Stimulated activated CD8-positive, alpha-beta memory T cell treated with anti-CD3 and anti-CD28 coated beads, Interleukin-4, amount 100 ng/mL, for 4 hours (primary cell): ENCODE measurements at places on chromosomes 3 and 15.

DNA sequence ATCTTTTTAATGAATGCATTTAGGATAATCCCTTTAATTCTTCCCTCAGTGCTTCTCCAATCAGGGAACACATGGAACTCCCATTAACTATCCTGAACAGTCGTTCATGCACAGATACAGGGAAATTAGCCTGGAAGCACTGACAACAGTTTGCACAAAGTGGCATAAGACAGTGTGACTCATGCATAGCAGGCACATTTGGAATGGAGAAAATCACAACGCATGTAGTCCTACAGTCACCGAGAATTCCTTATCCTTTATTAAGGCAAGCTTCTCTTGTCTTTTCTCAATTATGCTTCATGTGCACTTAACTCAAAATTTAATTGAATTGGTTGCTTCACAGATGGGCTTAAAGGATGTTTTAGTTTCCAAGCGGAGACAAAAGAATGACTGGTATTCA lies 155.0 kb upstream of the CRBN start:
- DNase-seq = no peak

- DNase-seq = no peak
Observed at GRCh38 chr15:87758794-87759418, 497.6 kb downstream of the NTRK3 start.

GRCh38 chr3:58260261-58260731 lies 22.7 kb downstream of the ABHD6 start:
- no peak for DNase-seq

GRCh38 chr15:78634210-78635145 lies 6.5 kb downstream of the CHRNB4 start:
- no peak for DNase-seq

DNA sequence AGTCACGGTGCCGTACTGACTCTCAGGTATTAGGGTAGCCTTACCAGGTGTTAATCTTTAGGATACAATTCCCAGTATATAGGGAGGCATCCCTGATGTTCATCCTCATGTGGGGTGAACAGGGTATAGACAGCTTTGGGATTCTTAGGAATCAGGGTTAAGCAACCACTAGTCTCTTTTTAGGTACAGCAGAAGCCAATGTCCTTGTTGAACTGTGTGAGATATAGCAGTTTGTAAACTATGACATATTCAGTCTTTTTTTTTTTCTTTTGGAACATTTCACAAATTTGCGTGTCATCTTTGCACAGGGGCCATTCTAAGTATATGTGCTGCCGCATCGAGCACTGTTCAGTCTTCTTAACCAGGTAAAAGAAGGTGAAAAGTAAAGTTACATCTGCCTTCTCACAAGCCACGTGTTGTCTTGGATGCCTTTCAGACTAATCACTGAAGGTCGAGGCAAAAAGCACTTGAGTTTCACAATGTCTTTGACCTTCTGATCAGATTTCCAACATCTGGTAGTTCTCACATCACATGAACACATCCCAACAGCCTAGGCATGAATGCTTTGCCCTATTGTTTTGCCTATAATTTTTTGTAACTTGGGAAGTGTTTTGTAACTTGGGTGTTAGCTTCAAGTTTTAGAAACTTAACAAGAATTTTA lies 17.2 kb downstream of the TSEN2 start:
- no peak for DNase-seq

DNA sequence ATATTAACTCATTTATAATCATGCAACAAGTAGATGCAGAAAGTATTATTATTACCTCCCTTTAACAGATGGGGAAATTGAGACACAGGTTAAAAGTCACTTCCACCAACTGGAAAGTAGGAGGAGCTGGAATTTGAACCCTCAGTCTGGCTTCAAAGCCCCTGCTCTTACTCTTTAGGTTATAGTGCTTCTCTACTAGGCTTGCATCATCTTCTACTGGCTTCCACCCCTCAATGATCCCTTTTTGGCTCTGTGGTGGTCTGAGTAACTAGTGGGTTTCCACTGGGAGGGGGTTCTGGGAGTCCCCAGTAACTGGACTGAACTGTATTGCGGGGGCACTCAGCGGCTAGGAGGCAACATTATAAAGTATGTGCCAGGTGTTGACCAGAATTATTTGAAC lies 91.0 kb downstream of the CTNNB1 start:
- DNase-seq = no peak

GRCh38 chr3:167829071-167829470 lies 93.5 kb downstream of the SERPINI1 start:
- no peak for DNase-seq

DNA sequence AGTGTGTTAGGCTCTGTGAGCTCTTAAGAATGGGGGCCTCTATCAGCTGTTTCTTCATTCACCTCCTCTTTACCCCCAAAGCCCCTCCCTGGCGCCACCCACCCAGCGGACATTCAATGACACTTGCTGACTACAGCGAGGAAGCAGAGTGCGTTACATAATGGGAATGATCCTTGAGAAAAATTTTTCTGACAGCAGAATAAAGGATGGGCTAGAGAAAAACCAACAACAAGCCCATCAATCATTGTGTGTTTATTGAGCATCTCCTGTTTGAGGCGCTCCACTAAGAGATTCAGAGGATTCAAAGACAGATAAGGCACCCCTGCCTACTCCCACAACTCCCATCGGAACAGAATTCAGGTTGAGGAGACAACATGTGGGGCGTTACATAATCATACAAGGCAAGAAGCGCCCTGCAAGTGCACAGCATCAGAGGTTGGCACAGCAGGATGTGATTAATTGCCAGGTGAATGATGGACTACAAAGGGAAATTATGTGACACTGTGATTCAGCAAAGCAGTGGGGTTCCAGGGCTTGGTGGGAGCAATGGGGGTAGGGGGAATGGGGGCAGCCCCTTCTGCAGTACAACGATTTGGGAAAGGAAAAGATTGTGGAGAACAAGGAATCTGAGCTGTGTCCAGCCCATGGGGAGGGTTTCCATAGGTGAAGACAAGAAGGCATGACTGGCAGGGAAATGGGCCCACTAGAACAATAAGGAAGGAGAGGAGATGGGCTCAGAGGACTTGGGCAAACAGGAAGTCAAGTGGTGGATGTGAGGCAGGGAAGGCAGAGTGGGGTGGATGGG lies 141.3 kb upstream of the ATP2B2 start:
- DNase-seq = no peak

DNA sequence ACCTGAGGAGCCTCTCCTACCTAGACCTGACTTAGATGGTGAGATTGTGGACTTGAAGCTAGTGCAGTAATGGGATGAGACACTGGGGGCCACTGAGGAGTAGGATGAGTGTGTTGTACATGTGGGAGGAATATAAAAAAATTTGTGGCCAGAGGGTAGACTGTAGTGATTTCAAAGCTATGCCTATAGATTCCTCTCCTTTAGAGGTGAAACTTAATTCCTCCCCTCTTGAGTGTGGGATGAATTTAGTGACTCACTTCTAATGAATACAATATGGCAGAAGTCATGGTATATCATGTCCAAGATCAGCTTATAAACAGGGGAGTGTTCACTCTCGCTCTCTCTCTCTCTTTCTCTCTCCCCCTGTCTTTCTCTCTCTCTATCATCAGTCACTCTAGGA lies 6.7 kb downstream of the ZNF860 start:
- DNase-seq = no peak

- no peak for DNase-seq
Observed at GRCh38 chr3:161420746-161421145, 49.4 kb upstream of the SPTSSB start.

DNA sequence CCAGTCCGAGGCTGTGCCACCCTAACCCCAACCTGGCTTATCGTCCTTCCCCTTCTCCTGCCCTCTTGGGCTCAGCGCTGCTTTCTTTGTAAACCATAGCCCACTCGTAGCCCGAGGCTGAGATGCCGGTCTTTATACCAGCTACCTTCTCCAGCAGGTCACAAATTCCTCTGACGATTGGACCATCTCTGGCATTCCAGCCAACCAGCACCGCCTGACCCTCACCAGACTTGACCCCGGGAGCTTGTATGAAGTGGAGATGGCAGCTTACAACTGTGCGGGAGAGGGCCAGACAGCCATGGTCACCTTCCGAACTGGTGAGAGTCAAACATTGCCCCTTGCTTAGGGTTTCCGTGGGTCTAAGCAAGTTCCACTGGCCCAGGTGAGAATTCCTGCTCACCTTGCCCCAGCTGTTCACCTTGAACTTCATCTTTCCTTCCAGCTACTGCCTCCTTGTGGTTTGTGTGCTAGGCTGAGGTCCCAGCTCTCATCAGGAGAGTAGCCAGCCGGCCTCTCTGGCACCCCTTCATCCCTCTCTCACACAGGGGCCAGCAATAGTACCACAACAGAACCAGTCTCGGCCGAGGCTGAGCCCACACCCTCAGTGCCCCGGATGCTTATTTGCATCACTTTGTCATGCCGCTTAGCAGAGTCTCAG lies 66.7 kb downstream of the BOC start:
- no peak for DNase-seq

- no peak for DNase-seq
Observed at GRCh38 chr3:157104928-157105652, 54.9 kb downstream of the CCNL1 start.

DNA sequence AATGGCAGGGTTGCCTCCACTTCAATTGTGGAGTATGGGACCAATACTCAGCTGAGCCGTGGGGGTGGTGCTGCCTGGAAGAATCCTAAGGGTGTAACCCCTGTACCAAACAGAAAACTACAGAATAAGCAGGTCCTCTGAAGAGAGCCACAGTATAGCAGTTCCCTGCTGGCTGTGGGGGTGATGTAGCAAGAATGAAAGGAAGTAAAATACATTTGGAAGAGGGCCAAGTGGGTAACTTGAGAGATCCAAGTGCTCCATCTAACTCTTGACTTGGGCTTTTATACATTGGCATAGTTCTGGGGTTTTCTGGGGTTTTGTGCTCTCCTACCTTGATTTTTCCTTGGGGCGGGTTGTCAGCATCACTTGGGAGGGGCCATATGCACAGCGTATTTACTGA lies 341.4 kb downstream of the OTOL1 start:
- DNase-seq = no peak

DNA sequence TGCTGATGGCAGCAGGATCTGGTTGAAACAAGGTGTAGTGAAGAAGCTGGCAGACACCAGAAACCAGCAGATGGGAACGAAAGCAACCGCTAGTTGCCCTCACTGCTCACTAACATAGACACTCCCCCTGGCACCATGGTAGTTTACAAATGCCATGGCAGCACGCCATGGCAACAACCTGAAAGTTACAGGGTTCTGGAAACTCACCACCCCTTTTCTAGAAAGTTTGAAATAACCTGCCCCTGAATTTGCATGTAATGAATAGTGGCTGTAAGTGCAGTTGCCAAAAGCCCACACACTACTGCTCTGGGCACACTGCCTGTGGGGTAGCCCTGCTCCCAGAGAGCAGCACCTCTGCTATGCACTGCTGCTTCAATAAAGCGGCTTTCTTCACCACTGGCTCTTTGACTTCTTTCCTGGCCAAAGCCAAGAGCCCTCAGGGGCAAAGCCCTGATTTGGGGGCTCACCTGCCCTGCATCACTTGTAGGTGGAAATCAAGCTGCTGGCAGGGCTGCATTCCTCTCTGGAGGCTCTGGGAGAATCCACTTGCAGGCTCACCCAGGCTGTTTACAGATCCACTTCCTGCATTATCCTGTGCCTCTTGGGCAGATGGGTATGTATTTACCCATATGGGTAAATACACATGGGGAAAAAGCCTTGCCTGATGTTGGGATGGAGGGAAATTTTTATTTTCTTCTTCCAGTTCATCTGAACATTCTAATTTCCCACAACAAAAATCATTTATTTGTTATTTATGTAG lies 2.0 kb upstream of the GP9 start:
- DNase-seq = no peak

GRCh38 chr3:127691489-127691888 lies 18.7 kb downstream of the ABTB1 start:
- DNase-seq = no peak

DNA sequence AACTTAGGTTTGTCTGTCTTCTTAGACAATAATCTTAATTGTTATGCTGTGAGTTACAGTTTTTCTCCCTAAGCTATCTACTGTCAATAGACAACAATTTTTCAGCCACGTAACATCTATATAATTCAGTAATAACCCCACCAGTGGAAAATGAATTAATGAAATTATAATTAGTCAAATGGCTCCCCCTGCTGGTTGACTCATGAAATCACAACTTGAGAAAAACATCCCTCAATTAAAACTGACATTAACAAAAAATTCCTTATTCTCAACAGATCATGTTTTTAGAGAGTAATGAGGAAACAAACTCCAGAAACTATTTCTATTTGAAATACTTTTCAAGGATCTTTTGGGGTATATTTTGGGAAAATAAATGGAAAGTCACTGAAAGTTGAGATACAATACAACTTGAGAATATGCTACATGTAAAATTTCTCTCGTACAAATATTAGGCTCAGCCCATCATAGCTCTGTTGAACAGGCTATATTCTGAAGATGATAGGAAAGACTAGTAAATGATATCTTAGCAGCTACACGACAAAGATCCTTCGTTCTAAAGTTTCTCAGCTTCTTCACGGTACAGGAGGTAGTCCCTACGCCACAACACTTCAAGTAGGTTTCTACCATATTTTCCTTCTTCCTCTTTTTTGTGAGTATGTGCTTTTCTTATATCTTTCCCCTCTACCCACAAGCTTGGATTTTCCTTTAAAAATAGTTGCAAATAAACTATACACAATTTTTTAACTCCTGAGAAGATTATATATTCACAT lies 20.7 kb downstream of the PPP1R2 start:
- DNase-seq = no peak

DNA sequence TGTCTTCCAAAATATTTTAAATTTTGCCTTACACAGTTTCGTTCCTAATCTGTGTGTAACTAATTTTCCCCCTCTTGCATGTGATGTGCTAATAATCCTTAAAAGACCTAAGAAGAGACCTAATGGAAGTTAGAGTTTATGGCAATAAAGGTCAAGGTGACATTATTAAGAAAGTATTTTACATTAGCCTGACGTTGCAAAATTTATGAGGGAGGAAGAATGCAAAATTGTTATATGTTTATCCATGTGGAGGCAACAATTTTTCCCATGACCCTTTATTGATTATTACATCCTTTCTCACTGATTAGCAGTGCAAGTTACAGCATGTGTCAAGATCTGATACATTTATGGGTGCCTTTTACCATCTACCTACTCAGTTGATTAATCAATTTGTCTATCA lies 373.8 kb upstream of the ROBO1 start:
- no peak for DNase-seq

- no peak for DNase-seq
Observed at GRCh38 chr3:138492980-138493675, 58.7 kb downstream of the ESYT3 start.

DNA sequence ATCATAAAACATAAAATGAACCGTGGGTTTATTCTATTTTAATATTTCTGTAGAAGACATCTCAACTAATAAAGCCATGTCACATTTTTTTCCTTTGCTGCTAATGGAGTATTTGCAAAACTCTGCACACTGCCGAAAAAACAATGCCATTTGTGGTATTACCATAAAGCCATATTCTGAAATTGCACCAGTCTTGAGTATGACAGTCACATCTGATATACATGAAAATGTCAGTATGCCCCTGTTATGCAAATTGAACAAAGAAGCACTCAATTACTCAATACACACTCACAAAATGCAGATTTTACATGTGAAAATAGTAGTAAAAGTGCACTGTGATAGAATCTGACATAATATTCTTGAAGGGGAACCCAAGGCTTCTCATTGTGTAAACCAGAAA lies 55.2 kb upstream of the CPB1 start:
- no peak for DNase-seq

- no peak for DNase-seq
Observed at GRCh38 chr15:52463638-52464037, 65.0 kb downstream of the MYO5A start.

- no peak for DNase-seq
Observed at GRCh38 chr15:64930019-64930652, 18.4 kb downstream of the ANKDD1A start.

- no peak for DNase-seq
Observed at GRCh38 chr3:123583561-123583960, 1.3 kb downstream of the HACD2 start.

- DNase-seq = no peak
Observed at GRCh38 chr3:192246847-192247559, 480.3 kb downstream of the FGF12 start.
